ENCODE measurements at places on chromosomes 1 and 21. TPM values are rescaled to one million over a fixed set of nuclear protein-coding genes. Genes with fewer than 3 reads are reported as not detected.
A peak's percentile ranks its signal among the peaks of the same experiment; 100 is the strongest.

DNA sequence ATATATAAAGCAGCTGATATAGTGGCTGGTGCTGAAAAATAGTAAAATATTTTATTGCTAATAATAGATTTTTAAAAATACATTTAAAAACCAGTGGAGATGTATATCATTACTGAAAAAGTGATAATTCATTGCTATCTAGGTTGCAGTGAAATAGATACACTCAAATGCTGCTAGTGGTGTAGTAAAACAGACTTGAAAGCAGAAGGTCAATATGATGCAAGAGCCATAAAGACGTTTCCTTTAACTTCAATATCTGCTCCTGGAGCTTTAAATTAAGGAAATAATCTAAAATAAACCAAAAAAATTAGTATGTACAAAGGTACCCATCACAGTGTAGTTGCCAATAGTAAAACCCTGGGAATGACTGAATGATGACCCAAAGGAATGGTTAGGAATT lies 26.2 kb downstream of the RHEX start:
- no peak overlapping the region for H3K27ac ChIP-seq
- no peaks in the 10 kb centered on the region for H3K4me1 ChIP-seq
- peaks cover 5% of the 10 kb centered on the region for H3K27me3 ChIP-seq

SPRR4 gene
- not detected for total RNA-seq

ETV3L gene
- not detected for total RNA-seq

DNA sequence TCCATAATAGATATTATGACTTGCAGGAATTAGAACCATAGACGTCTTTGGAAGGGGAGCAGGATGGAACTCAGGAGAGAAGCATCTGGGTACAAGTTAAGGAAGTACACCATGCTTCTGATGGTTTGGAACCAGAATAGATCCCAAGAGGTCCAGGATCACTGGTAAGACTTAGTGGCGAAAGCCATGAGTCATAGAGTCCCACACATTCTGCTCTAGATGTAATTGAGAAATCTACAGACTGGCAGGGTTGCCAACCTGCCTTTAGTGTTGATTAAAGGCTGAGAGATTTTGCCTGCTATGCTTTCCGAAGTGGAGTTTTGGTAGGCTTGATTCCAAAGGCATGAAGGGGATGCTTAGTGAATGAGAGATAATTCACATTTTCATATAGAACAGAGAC lies 57.1 kb upstream of the C1orf87 start:
- no peak overlapping the region for H3K27ac ChIP-seq
- no peaks in the 10 kb centered on the region for H3K36me3 ChIP-seq
- H3K4me1 ChIP-seq: peaks cover 50% of the 10 kb centered on the region
- H3K4me3 ChIP-seq: no peak overlapping the region

DNA sequence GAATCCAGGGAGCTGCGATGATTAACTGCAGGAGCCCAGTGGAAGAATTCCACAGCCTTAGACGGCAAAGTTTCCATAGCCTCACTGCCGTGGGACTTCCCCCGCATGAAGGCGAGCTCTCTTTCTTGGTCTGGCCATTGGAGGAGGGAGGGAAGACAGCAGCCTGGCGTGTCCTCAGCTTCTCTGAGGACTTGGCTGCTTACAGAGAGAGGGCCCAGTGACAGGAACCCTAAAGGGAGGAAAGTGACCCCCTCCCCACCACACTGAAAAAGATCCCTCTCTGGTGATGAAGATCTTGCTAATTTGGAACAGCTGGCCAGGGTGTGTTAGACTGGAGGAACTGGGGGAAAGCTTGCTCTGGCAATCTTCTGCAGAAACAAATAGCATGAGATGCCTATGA lies 41.0 kb downstream of the ATP2B4 start:
- no peaks in the 10 kb centered on the region for H3K27me3 ChIP-seq
- H3K27ac ChIP-seq: no peak overlapping the region
- H3K4me3 ChIP-seq: no peak overlapping the region
- H3K4me1 ChIP-seq: peaks cover 61% of the 10 kb centered on the region
- no peak for DNase-seq

RUNX3 gene
- 7.3 TPM for total RNA-seq

ZNF593OS gene
- 0.24 TPM for total RNA-seq

GORAB gene
- 7.6 TPM for total RNA-seq

ICOSLG gene
- not detected for total RNA-seq

MROH9 gene
- total RNA-seq: not detected

DNA sequence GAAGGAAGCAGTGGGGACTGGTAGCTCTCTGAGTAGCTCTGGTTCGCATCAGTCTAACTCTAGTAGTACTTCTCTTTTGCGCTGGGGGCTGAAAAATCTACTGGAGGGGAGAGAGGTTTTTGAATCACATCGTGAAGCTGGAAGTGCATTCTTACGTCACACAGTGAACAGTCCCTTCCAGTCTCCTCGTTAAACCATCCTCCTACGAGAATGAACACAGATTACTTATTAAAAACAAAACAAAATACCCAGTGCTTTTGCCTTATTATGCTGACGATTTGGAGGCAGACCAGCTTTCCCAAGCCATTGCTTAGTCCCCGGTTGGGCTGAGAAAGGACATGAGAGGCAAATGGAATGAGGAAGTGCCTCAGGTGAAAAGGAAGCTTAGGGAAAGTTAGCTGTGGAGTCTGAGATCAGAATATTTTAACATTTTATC lies 16.1 kb downstream of the HUNK start:
- peak overlapping the region; percentile 86 for H3K27ac ChIP-seq
- no peak overlapping the region for H3K4me3 ChIP-seq
- H3K4me1 ChIP-seq: peaks cover 50% of the 10 kb centered on the region

LAMB3 gene
- total RNA-seq: 2.1 TPM

DNA sequence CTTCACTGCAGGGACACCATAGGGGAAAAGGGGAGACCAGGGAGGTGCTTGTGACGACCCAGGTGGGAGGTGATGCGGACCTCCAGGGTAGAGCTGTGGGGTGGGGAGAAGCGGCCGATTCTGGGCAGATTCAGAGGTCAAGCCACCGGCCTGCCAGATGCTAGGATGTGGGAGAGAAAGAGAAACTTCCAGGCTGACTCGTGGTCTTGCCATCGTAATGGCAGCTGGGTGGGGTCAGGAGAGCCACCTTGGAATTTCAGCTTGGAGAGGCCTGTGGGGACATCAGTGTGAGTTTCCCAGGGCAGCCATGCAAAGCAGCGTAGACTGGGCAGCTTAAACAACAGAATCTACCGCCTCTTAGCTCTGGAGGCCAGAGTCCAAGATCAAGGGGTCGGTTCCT lies 258.0 kb upstream of the VAMP3 start:
- no peak for DNase-seq
- H3K27ac ChIP-seq: no peak overlapping the region
- no peak overlapping the region for H3K4me3 ChIP-seq
- no peaks in the 10 kb centered on the region for H3K27me3 ChIP-seq

DNA sequence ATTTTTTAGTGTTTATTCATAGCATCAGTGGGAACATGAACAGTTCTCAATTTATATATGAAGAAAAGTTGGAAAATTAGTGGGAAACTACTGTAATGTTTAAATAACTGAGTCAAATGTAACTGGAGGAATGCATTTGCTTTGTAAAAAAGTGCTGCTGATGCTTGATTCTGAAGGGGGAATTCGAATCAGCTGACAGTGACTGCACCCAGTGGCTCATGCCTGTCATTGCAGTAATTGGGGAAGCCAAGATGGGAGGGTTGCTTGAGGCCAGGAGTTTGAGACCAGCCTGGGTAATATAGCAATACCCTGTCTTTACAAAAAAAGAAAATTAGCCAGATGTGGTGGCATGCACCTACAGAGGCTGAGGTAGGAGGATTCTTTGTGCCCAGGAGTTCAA lies 398.4 kb downstream of the ZP4 start:
- no peak overlapping the region for H3K27ac ChIP-seq
- H3K27me3 ChIP-seq: no peaks in the 10 kb centered on the region
- H3K4me3 ChIP-seq: no peak overlapping the region
- H3K36me3 ChIP-seq: no peaks in the 10 kb centered on the region

DNA sequence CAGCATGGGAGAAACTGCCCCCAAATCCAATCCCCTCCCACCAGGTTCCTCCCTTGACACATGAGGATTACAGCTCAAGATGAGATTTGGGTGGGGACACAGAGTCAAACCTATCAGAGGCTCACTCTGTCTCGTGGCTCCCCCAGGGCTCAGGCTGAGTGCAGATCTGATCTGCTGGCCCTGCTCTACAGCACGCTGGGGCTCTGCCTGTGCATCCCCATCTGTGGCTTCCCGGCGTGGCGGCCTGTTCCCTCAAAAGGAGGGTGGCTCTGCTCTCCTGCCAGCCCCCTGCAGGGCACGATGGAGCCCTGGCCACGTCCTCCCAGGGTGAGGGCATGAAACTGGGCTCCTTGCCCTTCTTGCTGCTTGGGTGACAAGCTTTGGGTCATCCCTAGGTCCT lies 19.8 kb upstream of the SMYD3 start:
- no peaks in the 10 kb centered on the region for H3K4me1 ChIP-seq
- H3K36me3 ChIP-seq: no peaks in the 10 kb centered on the region
- no peak for DNase-seq
- H3K27ac ChIP-seq: no peak overlapping the region

DNA sequence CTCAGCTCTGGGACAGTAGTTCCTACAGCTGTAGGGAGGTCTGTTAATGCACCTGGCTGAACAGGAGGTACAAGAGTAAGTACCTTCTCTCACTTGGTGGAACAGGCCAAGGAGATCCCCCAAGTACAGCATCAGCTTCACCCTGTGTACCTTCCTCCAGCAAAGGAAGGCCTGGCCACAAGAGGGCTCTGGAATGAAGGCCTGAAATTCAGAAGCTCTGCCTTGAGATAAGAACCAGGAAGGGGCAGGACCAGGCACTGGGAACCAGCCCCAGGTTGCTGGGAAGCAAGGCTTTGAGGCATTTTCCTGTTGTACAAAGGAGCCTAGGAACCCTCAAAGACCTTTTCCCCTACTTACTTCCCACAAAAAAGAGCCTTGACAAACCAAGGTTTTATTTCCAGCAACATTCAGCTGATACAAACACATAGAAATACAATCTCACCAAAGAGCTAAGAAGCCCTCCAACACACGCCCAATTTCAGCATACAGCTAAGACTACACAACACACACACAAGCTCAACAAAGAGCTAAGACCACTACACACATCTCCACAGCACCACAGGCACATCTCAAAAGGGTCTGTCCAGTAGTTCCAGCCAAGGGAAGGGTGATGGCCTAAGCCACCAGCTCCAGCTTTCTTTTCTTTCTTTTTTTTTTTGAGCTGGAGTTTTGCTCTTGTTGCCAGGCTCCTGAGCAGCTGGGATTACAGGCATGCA lies 23.5 kb downstream of the F11R start:
- H3K4me3 ChIP-seq: no peak overlapping the region
- H3K27me3 ChIP-seq: no peaks in the 10 kb centered on the region
- H3K4me1 ChIP-seq: peaks cover 16% of the 10 kb centered on the region

- peaks cover 76% of the 10 kb centered on the region for H3K36me3 ChIP-seq
- no peak overlapping the region for H3K4me3 ChIP-seq
- H3K27me3 ChIP-seq: no peaks in the 10 kb centered on the region
- H3K27ac ChIP-seq: no peak overlapping the region
- DNase-seq: no peak
Observed at GRCh38 chr21:44089001-44089911, 17.9 kb upstream of the PWP2 start.

KCND3 gene
- total RNA-seq: 0.25 TPM

DNA sequence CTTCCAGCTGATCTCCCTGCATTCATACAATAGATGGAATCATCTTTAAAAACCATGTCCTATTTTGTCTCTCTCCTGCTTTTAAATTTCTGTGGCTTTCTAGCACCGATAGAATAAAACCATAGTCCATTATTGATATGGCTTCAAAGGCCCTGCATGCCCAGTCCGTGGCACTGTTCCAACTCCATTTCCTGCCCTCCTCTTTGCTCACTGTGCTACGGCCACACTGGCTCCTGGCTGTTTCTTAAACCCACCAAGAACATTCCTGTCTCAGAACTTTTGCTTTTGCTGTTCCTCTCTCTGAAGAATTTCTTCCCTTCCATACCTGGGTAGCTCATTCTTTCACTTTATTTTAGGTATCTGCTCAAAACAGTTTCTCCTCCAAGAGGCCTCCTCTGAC lies 7.2 kb downstream of the SLAMF1 start:
- H3K27me3 ChIP-seq: 0 out of 2 replicates have a peak, but pooled peaks cover 3% of the 10 kb centered on the region
- no peak overlapping the region for H3K4me3 ChIP-seq
- no peak overlapping the region for H3K27ac ChIP-seq
- H3K4me1 ChIP-seq: 0 out of 2 replicates have a peak, but pooled peaks cover 4% of the 10 kb centered on the region

DNA sequence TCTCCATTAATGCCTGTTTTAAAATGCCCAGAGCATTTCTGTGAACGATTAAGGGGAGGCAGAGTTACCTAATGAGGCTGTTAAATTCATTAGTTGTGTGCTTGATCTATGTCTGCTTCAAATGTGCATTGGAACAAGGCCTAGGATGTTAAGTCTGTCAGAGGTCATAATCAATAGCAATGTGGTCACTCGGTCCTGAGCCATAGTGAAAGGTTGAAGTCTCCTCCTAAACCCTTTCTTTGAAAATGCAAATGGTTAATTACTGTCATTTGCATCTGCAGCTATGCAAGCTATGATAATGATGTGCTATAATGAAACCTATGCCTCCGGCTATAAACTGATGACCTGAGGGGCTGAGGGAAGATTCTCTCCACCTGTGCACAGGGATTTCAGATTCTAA lies 114.2 kb upstream of the NR5A2 start:
- H3K27ac ChIP-seq: no peak overlapping the region
- no peak overlapping the region for H3K4me3 ChIP-seq
- no peaks in the 10 kb centered on the region for H3K27me3 ChIP-seq
- DNase-seq: no peak
- H3K4me1 ChIP-seq: no peaks in the 10 kb centered on the region

- H3K36me3 ChIP-seq: no peaks in the 10 kb centered on the region
- no peak overlapping the region for H3K27ac ChIP-seq
- no peaks in the 10 kb centered on the region for H3K4me1 ChIP-seq
- no peak overlapping the region for H3K4me3 ChIP-seq
- H3K27me3 ChIP-seq: no peaks in the 10 kb centered on the region
- no peak for DNase-seq
Observed at GRCh38 chr1:26370591-26371382, 1.8 kb downstream of the ZNF683 start.

DNA sequence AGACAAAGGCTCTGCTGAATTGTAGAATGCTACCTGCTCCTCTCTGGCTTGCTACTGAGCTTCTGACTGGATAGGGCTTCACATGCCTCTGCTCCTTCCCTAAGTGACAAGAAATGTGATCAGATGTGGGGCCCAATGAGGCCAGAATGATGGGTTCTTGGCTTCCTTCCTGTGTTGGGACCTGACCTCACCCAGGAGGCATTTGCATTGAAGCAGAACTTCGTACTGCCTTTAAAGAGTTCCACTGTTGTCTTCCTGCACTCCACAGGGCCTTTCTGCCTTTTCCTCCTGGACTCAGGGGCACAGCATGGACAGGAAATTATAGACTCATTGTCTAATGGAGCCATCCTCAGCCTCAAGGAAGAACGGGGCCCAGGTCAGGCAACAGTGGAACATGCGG lies 14.3 kb downstream of the ZNF670 start:
- no peak for DNase-seq
- H3K27ac ChIP-seq: no peak overlapping the region
- H3K36me3 ChIP-seq: no peaks in the 10 kb centered on the region
- H3K4me1 ChIP-seq: no peaks in the 10 kb centered on the region
- H3K27me3 ChIP-seq: no peaks in the 10 kb centered on the region

DNA sequence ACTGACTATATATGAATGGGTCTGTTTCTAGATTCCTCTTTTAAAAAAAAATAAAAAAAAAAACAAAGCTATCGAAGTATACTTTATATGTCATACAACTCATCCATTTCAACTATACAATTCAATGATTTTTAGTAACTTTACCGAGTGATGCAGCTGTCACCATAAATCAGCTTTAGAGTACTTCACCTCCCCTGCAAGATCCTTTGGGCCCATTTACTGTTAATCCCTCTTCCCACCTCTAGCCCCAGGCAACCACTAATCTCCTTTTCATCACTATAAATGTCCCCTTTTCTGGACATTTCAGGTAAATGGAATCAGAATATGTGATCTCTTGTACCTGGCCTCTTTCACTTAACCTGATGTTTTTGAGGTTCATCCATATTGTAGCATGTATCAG lies 133.9 kb downstream of the PEX14 start:
- no peak overlapping the region for H3K27ac ChIP-seq
- H3K36me3 ChIP-seq: no peaks in the 10 kb centered on the region

All from SJSA1 (cell line).